ENCODE measurements at places on chromosomes 1 and 21.

- no peak for DNase-seq
These were observed 75.7 kb upstream of the ADGRL4 start for GRCh38 chr1:79082233-79082632.

DNA sequence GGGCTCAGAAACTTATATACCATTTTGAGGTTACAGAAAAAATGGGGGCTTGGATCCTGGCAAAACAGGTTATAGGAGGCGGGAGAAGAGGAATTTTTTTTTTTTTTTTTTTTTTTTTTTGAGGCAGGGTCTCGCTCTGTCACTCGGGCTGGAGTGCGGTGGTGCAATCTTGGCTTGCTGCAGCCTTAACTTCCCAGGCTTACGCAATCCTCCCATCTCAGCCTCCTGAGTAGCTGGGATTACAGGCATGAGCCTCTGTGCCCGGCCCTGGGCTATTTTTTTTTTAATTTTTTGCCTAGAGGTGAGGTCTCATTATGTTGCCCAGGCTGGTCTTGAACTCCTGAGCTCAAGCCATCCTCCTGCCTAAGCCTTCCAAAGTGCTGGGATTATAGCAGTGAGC lies 24.7 kb downstream of the MROH7 start:
- no peak for DNase-seq

DNA sequence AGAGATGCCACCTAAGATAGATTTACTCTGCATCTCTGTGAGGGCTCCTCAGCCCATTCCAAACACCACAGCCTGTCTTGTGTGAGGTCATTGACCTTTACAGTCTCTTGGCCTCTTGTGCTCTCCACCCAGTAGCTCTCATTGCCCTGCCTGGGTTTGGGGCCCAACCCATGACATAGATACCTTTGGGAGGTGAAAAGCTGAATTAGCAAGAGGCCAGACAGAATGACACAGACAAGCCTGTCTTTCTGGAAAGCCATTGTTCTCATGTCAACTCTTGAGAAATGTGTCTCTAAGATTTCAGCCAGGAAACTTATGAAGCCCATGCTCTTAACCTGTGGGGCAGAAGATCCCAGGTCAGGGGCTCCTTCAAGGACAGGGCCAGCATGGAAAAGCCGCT lies 18.4 kb upstream of the F3 start:
- no peak for DNase-seq

GRCh38 chr1:171772312-171772711 lies 9.1 kb upstream of the METTL13 start:
- no peak for DNase-seq

GRCh38 chr1:28193701-28194161 lies 17.2 kb upstream of the PTAFR start:
- no peak for DNase-seq

- no peak for DNase-seq
These were observed 37.8 kb upstream of the IRF2BP2 start for GRCh38 chr1:234647758-234648157.

DNA sequence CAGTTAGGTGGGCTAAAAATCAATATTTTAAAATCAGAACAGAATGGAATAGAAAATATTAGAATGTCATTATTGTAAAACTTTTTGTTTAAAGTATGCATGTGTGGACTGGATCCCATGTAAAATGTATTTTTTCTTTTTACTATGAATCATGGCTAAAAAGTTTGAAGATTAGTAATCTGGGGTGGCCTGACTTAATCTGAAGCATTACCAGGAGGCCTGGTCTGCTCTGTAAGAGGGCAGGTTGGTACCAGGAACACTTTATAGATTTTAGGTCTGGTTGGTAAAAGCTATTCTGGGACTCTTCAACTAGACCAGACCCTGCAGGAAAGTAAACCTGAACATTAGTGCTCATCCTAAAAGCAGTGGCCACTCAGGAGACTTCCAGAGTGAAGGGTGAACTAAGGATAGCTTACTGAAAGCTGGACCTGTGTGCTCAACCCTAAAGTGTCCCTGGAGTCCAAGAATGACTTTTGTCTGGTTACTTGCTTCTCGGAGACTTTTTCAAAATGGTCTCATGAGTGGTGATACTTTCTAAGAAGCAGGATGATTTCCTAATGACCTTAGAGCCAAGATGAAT lies 16.5 kb downstream of the RGL1 start:
- no peak for DNase-seq

- no peak for DNase-seq
These were observed 93.0 kb downstream of the DISC1 start for GRCh38 chr1:231719485-231720183.

- no peak for DNase-seq
These were observed 13.9 kb upstream of the LAX1 start for GRCh38 chr1:203751051-203751450.

DNA sequence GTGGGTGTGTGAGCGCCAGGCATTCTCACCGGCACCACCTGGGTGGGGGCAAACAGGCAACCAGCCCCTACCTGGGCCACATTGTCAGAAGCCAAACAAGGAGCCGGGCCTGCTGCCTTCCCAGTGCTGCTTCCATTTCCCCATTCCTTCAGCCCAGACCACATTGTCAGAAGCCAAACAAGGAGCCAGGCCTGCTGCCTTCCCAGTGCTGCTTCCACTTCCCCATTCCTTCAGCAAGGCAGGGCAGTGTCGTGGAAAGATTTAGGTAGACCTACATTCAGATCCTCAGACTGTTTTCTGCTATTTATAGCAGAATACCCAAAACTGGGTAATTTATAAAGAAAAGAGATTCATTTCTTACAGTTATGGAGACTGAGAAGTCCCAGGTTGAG lies 47.0 kb upstream of the EFHD2 start:
- DNase-seq = no peak

GRCh38 chr21:31720739-31721138 lies 11.2 kb downstream of the SCAF4 start:
- no peak for DNase-seq

GRCh38 chr1:109985247-109986053 lies 885 bp downstream of the AHCYL1 start:
- DNase-seq = no peak

DNA sequence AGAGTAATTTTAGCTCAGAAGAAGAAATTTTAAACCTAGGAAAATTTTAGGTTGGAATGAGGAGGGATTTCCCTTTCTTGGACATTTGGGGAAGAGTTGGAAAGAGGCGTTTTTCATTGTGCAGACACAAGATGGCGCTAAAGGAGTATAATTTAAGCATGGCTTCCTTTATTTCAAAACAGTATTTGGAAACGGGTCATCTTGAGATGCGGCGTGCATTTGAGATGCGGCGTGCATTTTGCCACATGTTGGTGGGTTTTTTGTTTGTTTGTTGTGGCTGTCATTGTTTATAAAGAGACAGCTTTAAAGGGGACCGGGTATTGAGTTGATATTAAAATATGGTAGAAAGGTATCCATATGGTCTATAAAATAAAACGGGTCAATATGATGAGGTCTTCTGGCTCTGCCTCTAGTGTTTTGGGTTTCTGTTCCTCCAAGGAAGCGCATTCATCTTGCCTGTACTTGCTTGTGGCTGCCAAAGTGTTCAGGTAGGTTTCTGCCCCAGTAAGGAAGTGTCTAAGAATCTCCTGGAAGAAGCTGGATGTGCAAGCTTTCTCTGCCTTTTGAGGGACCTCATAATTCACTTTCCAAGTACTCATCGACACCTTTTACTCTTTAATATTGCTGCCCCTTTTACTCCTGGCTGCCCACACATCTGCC lies 210.3 kb downstream of the SLC35F3 start:
- peak; percentile 26 for DNase-seq

GRCh38 chr1:242691610-242691945 lies 167.1 kb upstream of the PLD5 start:
- DNase-seq = no peak

DNA sequence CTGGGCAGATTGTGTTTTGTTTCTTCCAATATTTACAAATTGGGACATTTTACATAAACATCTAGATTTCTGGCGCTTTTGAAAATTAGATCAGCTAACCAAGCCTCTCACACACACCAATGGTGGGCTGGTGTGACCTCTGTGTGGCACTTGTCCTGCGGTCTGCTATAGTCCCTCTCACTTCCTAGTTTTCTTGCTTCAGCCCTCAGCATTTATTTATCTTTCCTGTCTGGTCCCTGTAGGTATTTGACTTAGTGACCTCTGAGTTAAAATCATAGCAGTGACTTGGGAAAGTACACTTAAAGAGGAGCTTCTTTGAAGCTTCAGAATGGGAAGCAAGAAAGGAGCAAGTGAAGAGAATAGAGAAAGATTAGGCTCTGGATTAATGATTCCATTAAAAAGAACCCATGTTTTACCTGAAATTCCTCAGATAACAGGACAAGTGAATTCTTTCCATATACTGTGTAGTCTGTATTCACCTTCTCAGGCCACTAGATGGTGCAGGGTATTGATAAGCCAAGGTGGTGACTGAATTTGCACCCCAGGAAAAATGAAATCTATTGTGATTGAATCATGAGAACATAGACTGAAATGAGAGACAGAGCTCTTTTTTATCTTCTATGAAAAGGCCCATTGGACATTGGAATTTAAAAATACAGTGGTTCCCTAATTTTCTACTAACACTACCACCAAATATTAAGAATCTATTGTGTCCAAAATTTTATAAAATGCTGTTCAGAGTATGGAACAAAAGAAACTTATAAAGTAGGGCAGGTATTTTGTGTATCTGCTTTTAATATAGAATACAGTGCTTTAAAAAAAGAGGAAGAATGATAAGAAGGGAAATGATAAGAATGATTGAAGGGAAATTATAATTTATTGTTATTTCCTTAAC lies 7.1 kb upstream of the DIPK1A start:
- DNase-seq = peak; percentile 45

DNA sequence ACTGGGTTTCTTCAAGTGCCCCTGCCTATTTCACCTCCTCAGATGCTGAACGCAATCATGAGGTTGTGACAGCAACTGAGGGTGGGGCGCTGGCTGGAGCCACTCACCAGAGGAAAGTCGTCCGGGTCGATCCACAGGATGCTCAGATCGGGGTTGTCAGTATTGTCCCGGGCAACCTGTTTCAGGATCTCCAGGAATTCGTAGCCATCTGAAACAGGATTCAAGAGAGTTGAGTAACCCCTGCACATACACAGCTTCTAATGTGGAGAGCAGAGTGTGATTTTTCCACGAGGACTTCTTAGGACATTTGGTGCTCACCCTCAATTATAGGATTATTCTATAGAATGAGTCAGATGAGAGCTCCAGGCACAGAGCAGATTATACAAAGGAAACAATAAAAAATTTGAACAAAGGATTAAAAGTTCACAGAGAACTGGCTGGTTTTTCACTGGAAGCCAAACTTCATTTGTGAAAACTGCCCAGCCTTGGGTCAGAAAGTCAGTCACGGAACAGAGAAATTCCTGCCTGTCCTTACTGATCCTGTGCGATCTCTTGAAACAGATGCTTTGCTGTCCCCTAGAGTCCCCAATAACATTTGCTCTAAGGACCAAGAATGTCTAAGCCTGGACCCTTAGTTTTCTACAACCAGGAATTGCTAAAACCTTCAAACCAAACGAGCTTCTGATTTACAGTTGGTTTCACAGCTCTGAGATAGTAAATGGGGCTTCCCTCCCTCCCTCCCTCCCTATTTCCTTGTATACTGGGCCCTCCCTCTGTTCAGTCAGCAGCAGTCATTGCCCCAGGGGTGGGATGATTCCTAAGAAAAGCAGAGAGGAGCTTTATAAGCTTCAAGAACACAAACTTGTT lies 63.2 kb downstream of the CASQ2 start:
- DNase-seq = no peak

DNA sequence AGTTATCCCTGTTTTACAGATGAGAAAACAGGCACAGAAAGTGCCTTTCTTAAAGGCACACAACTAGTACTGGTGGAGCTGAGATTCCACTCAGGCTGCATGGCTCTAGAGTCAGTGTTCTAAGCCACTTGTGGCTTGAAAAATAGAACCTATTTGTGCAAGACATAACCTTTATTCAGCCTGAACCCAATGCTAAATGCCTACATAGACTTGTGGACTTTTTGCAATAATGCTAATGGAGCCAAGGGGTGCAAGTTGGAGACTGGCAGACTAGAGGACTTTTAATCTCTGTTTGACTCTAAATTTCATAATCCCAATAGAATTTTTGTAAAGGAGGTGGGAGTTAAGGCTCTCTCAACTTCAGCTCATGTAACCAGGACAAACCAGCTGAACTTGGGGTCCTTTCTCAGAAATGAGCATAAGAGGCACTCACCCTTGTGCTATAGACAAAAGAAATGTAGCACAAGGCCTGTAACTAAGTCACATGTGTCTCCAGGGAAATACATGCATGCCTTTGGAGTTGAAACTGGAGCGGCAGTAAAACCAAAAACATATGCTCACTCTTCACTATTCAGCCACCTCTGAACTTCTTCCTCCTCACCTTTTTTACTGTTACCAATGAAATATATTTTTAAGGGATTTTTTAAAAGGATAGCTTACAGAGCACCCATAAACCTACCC lies 43.0 kb upstream of the AK4 start:
- no peak for DNase-seq

- DNase-seq = no peak
These were observed 6.3 kb upstream of the ARID1A start for GRCh38 chr1:26689504-26689903.

DNA sequence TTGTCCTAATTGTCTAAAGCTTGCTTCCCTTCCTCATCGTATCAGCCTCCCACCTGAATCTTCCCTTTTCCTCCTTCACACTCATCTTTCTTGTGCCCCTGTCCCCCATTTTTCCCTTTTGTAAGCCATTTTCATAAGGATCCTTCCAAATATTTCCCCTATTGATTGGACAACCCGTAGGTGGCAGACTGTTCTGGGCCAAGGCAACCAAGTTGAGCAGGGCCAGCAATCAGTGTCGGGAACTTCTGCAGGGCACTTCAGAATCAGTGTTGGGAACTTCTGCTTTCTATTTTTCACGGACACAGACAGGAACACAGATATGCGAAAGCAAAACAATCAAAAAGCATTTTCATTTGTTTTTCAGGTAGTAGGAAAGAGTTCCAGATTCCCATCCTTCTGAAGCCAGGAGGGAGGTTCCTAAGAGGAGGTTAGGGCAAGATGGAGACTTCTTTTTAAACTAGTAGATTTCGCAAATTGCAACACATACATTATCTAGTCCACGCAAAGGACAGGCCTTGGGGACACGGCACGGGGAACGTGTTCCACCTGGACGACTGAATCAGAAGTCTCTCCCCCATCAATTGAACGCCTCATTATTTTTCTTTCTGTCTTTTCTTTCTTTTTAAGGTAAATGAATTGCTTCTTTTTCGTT lies 691 bp upstream of the MPZL1 start:
- DNase-seq = peak; percentile 36

GRCh38 chr1:224116131-224116530 lies 2.2 kb downstream of the FBXO28 start:
- peak; percentile 55 for DNase-seq

DNA sequence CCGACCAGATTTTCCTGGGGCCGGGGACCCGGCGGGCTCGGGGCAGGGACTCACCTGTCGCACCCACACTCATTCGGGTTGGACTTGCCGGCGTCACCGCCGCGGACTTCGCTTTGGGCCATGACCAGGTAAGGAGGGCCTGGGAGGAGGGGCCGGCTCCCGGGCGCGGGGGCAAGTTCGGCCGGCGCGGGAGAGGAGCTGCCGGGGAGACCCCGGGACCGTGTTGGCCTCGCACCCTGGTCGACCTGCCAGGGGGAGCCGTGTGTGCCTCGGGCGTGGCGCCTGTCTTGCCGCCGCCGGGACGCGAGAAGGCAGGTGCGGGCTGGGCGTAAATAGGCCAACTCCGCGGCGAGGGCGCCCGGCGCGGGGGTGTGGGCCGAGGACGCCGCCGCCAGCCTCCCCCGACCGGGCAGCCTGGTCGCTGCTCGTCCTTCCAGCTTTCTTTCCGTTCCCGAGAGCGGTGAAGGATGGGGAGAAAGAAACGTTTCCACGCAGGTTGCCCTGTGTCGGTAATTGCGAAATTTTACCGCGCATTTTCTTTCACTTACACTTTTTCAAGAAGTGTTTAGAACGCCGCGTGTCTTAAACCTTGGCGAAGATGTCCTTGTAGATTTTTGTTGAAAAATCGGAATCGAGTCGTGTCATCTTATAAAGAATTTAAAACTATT lies 558 bp downstream of the USP1 start:
- peak; percentile 17 for DNase-seq

Measured in HuH-7 (cell line).